ENCODE measurements at places on chromosomes 1 and 21. TPM values are rescaled to one million over a fixed set of nuclear protein-coding genes. Genes with fewer than 3 reads are reported as not detected.

The LCE1B gene
- not detected for total RNA-seq

The LHX8 gene
- total RNA-seq, result not detected

The FCAMR gene
- not detected for total RNA-seq

The KRTAP19-1 gene
- not detected for total RNA-seq

GRCh38 chr1:70256664-70257063, 35.5 kb downstream of the SRSF11 start:
- H3K4me3 ChIP-seq, result no peak overlapping the region
- no peak for DNase-seq
- no peaks in the 10 kb centered on the region for H3K27me3 ChIP-seq
- H3K36me3 ChIP-seq, result peaks cover 7% of the 10 kb centered on the region

GRCh38 chr1:20057886-20058420, 12.0 kb upstream of the PLA2G5 start:
- no peak overlapping the region for H3K4me3 ChIP-seq
- H3K36me3 ChIP-seq, result no peaks in the 10 kb centered on the region
- H3K4me1 ChIP-seq, result no peaks in the 10 kb centered on the region
- H3K27me3 ChIP-seq, result peaks cover 14% of the 10 kb centered on the region
- no peak overlapping the region for H3K27ac ChIP-seq

DNA sequence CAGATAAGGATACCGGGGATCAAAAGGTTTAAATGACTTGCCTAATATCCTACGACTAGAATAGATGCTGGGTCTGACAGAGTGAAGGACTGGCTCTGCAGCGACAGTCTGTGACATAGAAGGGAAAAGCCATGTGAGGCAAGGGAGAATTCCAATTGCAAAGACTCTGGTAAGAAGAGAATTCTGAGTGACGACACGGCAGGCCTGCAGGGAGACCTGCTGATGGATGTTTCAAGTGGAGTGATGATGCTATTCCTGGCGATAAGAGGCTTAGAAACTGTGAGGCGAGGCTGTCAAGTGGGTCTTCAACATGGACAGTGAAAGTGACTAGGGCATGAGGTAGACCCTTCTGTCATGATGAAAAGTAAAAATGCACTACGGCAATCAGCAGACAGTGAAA, 176.6 kb upstream of the PBX1 start:
- no peaks in the 10 kb centered on the region for H3K4me1 ChIP-seq
- DNase-seq, result no peak
- H3K27me3 ChIP-seq, result peaks cover 6% of the 10 kb centered on the region
- no peak overlapping the region for H3K4me3 ChIP-seq
- no peaks in the 10 kb centered on the region for H3K36me3 ChIP-seq

DNA sequence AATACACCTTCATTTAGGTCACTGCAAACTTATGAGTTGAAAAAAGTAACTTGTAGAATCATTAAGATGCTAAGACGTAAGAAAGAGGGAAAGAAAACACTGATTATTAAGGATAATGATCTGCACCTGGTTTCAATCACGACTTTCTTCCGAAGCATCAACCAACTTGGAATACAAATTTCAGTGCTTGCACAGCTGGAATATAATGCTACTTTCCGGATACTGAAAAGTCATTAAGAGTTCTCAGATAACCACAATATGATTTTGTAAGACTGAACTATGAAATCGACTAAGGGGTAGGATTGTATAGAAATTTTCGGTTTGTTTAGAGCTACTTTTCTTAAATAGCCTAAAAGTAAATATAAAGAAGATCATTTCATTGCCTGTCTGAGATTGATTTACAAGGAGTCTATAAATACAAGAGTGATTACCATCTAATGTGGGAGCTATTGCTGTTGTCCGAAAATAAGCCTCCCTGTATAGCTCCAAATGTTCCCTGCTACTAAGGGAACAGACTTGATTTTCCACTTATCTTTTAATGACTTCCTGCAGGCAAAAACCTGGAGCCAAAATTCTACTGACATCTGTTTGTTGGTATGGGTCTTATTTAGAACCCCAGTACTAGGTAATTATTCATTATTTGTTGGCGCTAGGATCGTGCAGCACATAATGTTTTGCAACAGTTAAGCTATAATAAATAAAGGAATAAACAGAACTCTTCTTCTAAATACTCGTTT, 673.3 kb downstream of the KCNT2 start:
- no peak overlapping the region for H3K4me3 ChIP-seq
- no peak overlapping the region for H3K27ac ChIP-seq

DNA sequence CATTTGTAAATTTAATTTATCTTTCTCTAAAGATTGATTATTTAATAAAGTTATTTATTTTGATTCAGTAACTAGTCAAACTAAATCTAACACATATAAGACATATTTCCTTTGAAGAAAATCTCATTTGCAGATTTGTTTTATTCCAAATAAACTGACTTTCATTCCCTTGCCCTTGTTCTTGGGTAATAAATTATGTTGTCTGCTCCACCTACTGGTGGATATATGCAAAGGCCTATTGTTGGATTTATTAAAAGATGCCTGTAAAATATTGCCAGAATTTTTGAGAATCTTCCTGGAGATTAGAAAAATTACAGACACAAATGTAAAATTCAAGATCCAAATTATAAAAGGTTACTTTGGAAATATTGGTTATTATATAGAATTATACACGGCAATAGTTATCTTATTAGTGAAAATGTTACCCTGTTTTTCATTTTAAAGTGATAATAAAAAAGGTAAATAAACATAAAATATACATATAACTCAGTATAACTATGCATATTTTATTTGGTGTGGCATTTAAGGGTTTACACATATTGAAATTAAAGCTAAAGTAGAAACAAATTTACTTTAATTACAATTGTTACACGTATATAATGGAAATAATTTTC, 116.1 kb downstream of the SPATA17 start:
- H3K4me3 ChIP-seq, result no peak overlapping the region
- no peaks in the 10 kb centered on the region for H3K36me3 ChIP-seq
- H3K27ac ChIP-seq, result no peak overlapping the region
- DNase-seq, result no peak
- H3K4me1 ChIP-seq, result no peaks in the 10 kb centered on the region
- H3K27me3 ChIP-seq, result peaks cover 16% of the 10 kb centered on the region

DNA sequence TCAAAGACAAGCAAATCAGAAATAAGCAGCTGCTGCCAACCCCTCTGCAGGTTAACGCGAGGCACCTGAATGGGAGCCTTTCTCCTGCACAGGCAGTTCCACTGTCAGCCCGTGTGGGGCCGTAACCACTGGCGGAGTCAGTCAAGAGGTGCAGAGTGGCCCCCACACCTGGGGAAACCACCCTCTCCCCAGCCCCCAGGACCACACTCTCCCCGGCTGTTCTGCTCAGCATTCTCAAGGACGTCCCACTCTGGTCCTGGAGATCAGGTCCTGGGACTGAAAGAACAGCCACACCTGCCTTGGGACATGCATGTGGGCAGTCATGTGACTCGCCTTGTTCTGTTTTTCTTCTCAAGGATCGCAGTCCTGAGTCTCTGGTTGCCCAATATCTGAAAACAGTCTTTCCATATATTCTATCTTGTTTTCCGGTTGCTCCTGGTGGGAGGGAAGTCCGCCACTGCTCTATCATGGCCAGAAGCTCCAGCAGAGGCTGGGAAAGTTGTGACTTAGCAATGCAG, 252.5 kb downstream of the PTPRU start:
- no peaks in the 10 kb centered on the region for H3K4me1 ChIP-seq
- H3K4me3 ChIP-seq, result no peak overlapping the region
- peaks cover 24% of the 10 kb centered on the region for H3K27me3 ChIP-seq
- DNase-seq, result peak; percentile 68
- peaks cover 1% of the 10 kb centered on the region for H3K36me3 ChIP-seq

DNA sequence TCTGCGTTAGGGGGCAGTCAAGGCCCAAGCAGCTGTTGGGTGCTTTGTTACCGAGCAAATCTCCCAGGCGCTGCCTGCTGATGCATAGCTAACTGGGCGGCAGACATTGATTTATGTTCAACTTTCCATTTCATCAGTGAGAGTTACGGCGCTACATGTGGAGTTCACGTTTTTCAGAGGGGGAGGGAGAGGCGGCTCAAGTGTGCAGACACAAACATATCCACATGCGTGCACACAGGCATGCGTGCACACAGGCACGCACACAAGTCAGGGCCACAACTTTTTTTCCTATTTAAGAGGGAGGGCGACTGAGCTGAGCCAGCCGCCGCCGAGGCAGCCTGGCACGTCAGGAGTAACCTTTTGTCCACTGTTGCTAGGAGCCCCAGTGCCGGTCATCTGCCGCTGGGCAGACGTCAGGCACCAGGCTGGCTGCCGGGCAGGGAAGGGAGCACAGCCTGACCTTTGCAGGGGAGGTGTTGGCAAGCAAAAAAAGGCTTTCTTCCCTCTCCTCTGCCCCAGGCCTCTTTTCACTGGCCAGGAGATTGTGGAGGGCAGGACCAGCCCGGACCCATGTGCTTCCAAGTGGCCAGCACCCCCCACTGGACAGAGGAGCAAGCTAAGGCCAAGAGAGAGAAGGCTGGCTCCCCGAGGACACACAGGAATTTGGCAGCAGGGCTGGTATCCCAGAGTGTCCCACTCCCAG, 73.3 kb downstream of the MRPL37 start:
- H3K27ac ChIP-seq, result peak overlapping the region; percentile 96
- peaks cover 65% of the 10 kb centered on the region for H3K4me1 ChIP-seq

DNA sequence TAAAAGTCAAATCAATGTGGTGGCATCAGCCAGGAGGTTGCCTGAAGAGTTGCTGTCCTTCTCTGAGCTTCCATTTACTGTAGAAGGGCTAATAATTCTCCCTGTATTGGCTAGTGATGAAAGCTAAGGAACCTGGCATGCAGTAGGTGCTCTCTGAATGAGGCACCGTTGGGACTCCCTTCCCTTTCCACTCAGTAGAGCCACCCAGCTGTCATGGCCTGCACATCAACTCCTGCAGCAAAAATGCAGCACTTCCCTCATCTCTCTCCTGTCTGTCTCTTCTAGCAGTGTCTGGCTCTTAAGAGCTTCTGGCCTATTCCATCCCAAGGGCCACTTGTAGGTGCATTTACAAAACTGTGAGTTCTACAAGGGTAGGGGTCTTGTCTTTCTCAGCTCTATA, 369.0 kb downstream of the MATN1 start:
- peak; percentile 20 for DNase-seq
- no peak overlapping the region for H3K27ac ChIP-seq
- peaks cover 33% of the 10 kb centered on the region for H3K27me3 ChIP-seq
- H3K36me3 ChIP-seq, result no peaks in the 10 kb centered on the region

GRCh38 chr1:88897070-88897730, 5.8 kb upstream of the GTF2B start:
- no peak overlapping the region for H3K4me3 ChIP-seq
- H3K36me3 ChIP-seq, result no peaks in the 10 kb centered on the region
- DNase-seq, result no peak
- H3K4me1 ChIP-seq, result peaks cover 2% of the 10 kb centered on the region

- no peak overlapping the region for H3K4me3 ChIP-seq
- H3K4me1 ChIP-seq, result no peaks in the 10 kb centered on the region
- H3K27ac ChIP-seq, result no peak overlapping the region
- no peaks in the 10 kb centered on the region for H3K36me3 ChIP-seq
- H3K27me3 ChIP-seq, result peaks cover 43% of the 10 kb centered on the region
These were observed 9.4 kb downstream of the PROX1 start for GRCh38 chr1:213997038-213997771.

GRCh38 chr1:149849111-149849946, 50.0 kb upstream of the BOLA1 start:
- no peak for DNase-seq
- peak overlapping the region; percentile 77 for H3K4me3 ChIP-seq
- H3K4me1 ChIP-seq, result peaks cover 36% of the 10 kb centered on the region
- peak overlapping the region; percentile 87 for H3K27ac ChIP-seq
- H3K27me3 ChIP-seq, result no peaks in the 10 kb centered on the region
- no peaks in the 10 kb centered on the region for H3K36me3 ChIP-seq

GRCh38 chr21:39726133-39726532, 18.9 kb upstream of the IGSF5 start:
- no peak overlapping the region for H3K4me3 ChIP-seq
- peaks cover 3% of the 10 kb centered on the region for H3K4me1 ChIP-seq
- no peaks in the 10 kb centered on the region for H3K36me3 ChIP-seq
- no peak overlapping the region for H3K27ac ChIP-seq

- no peaks in the 10 kb centered on the region for H3K27me3 ChIP-seq
- peaks cover 41% of the 10 kb centered on the region for H3K4me1 ChIP-seq
- DNase-seq, result no peak
- peak overlapping the region; percentile 41 for H3K4me3 ChIP-seq
These were observed 1.8 kb downstream of the IFNAR2 start for GRCh38 chr21:33231526-33231925.

GRCh38 chr1:93681989-93682412, 364 bp upstream of the BCAR3 start:
- peak overlapping the region; percentile 67 for H3K27ac ChIP-seq
- peaks cover 29% of the 10 kb centered on the region for H3K4me1 ChIP-seq
- DNase-seq, result no peak
- H3K27me3 ChIP-seq, result no peaks in the 10 kb centered on the region
- H3K36me3 ChIP-seq, result no peaks in the 10 kb centered on the region

DNA sequence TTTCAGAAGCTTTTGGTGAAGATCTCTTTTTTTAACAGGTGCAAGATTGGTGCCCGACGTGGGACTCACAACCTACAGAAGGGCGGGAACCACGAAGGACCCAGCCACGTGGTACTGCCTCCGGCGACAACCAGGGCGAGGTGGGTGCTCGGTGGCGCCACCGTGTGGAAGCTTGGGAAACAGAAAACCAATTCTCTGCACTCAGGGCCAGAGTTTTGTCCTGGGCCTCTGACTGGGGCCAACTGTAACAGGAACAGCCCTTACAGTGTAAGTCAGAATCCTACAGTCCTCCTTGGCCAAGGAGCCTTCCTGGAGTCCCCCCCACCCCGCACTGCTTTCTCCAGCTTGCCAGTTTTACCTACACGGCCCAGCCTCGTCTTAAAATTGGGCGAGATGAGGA, 11.6 kb upstream of the S100A7A start:
- no peaks in the 10 kb centered on the region for H3K36me3 ChIP-seq
- DNase-seq, result no peak
- peaks cover 13% of the 10 kb centered on the region for H3K27me3 ChIP-seq
- H3K27ac ChIP-seq, result no peak overlapping the region

DNA sequence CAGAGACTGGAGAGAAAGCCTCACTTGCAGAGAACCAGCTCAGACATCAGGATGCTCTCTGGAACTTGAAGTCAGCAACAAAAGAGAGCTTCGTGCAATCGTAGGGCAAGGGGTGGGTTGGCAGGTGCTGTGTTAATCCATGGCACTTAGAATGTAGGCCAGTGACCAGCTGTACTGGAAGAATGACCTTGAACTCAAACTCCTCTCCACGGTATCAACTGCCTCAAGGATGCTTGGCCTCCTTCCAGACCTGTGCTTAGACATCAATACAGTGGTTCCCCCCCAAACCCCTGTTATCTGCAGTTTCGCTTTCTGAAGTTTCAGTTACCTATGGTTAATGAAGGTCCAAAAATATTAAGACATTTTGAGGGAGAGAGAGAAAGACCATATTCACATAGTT, 6.5 kb downstream of the KANK4 start:
- DNase-seq, result no peak
- no peak overlapping the region for H3K27ac ChIP-seq
- H3K4me3 ChIP-seq, result no peak overlapping the region
- peaks cover 3% of the 10 kb centered on the region for H3K4me1 ChIP-seq
- no peaks in the 10 kb centered on the region for H3K36me3 ChIP-seq

DNA sequence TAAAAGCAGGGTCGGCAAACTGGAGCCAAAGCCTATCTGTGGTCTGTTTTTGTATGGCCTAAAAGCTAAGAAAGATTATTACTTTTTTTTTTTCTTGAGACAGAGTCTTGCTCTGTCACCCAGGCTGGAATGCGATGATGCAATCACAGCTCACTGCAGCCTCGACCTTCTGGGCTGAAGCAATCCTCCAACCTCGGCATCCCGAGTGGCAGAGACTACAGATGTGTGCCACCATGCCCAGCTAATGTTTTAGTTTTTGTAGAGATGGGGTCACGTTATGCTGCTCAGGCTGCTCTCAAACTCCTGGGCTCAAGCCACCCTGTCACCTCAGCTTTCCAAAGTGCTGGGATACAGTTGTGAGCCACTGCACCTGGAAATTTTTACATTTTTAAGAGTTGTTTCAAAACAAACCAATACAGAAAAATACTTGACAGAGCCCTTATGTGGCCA, 6.5 kb upstream of the GLRX2 start:
- H3K4me1 ChIP-seq, result peaks cover 53% of the 10 kb centered on the region
- peak overlapping the region; percentile 22 for H3K4me3 ChIP-seq

Measured in chondrocyte (in vitro differentiated cells).